ENCODE measurements at places on chromosomes 2 and 18.

DNA sequence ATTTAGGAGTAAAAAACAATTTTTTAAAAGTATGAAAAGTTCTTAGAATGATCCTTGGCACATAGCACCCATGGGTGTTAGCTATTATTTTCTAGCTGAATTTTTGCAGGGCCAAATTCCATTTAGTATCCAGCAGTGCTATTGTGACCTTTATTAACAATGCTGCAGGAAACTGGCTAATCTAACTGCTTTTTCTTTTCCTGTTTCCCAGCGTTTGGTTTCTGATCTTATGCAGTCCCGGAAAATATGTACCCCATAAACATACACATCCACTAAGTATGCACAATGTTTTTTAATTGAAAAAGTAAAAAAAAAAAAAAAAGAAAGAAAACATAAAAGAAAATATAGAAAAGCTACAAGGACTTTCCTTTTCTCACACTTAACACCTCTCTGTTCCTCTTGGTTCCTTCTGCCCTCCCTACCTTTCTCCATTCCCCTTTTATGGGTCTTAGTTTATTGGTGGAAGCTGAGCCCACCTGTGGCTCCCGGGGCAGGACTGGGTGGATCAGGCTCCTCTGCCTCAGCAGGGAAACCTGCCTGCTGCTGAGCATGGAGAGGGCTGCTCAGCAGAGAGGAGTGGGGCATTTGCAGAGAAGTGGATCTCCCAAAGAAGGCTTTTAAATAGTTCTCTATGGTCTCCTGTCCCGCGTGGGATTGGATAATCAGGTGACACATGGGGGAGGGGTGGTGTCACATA lies 9.3 kb upstream of the SLC16A14 start:
- no peak overlapping the region for H3K4me3 ChIP-seq
- no peaks in the 10 kb centered on the region for H3K36me3 ChIP-seq
- DNase-seq, result no peak
- no peaks in the 10 kb centered on the region for H3K4me1 ChIP-seq

DNA sequence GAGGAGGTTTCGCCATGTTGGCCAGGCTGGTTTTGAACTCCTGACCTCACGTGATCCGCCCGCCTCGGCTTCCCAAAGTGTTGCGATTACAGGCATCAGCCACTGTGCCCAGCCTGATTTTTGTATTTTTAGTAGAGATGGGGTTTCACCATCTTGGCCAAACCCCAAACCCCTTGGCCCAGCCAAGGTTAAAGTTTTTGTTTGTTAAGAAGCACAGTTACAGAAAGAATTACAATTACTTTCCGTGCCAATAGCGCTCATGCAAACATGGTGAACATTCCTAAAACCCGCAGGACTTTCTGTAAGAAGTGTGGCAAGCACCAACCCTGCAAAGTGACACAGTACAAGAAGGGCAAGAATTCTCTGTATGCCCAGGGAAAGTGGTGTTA lies 26.1 kb downstream of the ITSN2 start:
- no peak for DNase-seq
- peaks cover 9% of the 10 kb centered on the region for H3K4me1 ChIP-seq
- no peak overlapping the region for H3K4me3 ChIP-seq
- no peaks in the 10 kb centered on the region for H3K27me3 ChIP-seq
- H3K36me3 ChIP-seq, result no peaks in the 10 kb centered on the region

DNA sequence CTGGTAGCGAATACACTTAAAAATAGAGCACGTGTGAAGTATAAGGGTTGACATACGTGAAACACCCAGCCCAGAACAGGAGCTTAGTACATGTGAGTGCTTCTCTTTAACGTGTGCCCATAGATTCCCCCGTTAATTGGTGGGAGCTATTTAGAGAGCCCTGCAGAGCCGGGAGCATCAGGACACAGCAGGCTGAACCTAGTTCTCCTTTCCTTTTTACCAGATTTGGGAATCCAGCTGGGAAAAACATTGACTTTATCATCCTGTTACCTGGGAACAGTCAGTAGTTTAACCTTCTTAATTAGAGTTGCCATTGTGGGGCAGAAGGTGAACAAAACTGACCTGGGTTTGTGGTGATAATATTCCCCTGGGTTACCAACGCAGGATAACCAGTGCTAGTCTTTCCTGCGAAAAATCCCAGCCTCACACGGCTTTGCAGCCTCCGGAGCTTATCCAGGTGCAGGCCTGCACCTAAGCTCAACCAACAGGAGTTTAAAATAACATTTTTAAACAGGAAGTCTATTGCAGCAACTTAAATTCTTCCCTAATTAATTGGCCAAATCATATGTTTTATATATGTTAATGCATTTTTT lies 78.1 kb upstream of the SPTBN1 start:
- no peak overlapping the region for H3K4me3 ChIP-seq
- no peak for DNase-seq
- H3K36me3 ChIP-seq, result peaks cover 3% of the 10 kb centered on the region
- H3K27ac ChIP-seq, result no peak overlapping the region
- H3K27me3 ChIP-seq, result no peaks in the 10 kb centered on the region

DNA sequence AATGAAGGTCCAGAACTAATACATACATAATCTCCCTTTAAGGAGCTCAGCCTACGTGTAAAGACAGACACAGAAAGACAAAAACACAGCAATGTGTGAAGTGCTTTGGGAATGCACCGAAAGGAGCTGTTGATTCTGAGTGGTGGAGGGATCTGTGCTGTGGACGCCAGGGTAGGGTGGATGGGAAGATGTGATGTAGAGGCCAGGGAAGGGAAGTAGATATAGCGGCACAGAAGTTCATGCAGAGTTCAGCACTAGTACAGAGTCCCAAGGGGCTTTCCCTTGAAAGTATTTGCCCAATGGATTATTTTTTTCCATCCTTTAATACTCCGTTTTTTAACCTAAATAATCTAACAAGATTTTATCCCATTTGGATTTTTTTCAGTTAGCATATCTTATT lies 32.1 kb upstream of the DOCK10 start:
- no peak overlapping the region for H3K4me3 ChIP-seq
- no peak overlapping the region for H3K27ac ChIP-seq
- H3K27me3 ChIP-seq, result peaks cover 20% of the 10 kb centered on the region
- no peaks in the 10 kb centered on the region for H3K36me3 ChIP-seq
- DNase-seq, result no peak

DNA sequence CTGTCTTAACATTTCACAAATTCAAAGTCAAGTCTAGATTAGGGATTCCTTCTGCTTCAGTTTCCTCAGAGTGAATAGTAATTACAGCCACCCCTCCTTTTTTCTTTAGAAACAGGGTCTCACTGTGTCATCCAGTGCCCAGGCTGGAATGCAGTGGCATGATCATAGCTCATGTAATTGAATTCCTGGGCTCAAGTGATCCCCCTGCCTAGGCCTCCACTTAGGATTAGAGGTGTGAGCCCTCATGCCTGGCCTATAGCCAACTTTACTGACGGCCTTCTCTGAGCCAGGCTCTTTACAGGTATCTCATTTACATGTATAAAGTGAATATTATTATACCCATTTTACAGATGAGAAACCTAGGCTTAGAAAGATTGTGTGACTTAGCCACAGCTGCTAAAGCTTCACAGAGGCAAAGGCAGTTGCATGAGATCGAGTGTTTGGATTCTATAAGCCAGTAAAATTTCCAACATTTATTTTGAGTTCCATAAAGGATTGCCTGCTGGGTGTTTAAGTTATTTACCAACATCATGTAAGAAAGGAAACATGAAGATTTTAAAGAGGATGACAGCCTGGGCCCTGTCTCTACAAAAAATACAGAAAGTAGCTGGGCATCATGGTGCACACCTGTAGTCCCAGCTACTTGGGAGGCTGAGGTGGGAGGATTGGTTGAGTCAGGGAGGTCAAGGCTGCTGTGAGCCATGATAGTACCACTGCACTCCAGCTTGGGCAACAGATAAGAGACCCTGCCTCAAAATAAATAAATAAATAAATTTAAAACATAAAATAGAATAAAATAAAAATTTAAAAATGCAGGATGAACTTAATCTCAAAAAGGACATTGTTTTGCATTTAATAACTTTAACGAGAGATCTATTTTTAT lies 1.8 kb downstream of the ENOSF1 start:
- peak overlapping the region; percentile 88 for H3K27ac ChIP-seq
- H3K36me3 ChIP-seq, result peaks cover 24% of the 10 kb centered on the region
- peaks cover 26% of the 10 kb centered on the region for H3K4me1 ChIP-seq
